ENCODE measurements at places on chromosomes 5 and 9. TPM values are rescaled to one million over a fixed set of nuclear protein-coding genes. Genes with fewer than 3 reads are reported as not detected.

- H3K4me1 ChIP-seq: no peaks in the 10 kb centered on the region
- H3K27ac ChIP-seq: no peak overlapping the region
- H3K27me3 ChIP-seq: peaks cover 24% of the 10 kb centered on the region
- DNase-seq: no peak
These were observed 136.6 kb upstream of the TBCA start for GRCh38 chr5:77912721-77913120.

- peaks cover 3% of the 10 kb centered on the region for H3K27me3 ChIP-seq
- no peak overlapping the region for H3K4me3 ChIP-seq
- H3K27ac ChIP-seq: no peak overlapping the region
- DNase-seq: no peak
These were observed 87.6 kb downstream of the ANKRD55 start for GRCh38 chr5:56145511-56145910.

- peaks cover 24% of the 10 kb centered on the region for H3K4me1 ChIP-seq
- DNase-seq: no peak
These were observed 124.7 kb upstream of the VLDLR start for GRCh38 chr9:2496934-2497333.

DNA sequence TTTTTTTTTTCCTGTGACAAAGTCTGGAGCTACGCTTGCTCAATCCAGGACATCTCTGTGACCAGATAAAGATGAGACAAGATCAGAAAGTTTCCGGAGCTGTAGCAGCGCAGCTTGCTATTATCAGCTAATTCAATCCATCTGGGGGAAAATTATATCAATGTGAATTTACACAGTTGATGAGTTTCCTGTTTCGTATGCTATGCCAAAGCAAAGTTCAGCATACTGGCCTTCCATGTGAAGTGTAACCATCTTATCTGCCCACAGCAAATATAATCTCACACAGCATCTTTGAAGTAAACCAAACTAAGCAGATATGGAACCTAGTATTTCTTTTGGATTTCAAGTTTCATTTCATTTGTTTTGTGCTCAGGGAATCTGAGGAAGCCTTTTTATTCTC lies 1767.7 kb downstream of the EFNA5 start:
- H3K27me3 ChIP-seq: no peaks in the 10 kb centered on the region
- H3K27ac ChIP-seq: no peak overlapping the region
- no peak for DNase-seq
- H3K36me3 ChIP-seq: no peaks in the 10 kb centered on the region

- H3K27ac ChIP-seq: no peak overlapping the region
- H3K4me3 ChIP-seq: no peak overlapping the region
- peaks cover 56% of the 10 kb centered on the region for H3K36me3 ChIP-seq
- H3K27me3 ChIP-seq: peaks cover 9% of the 10 kb centered on the region
These were observed 40.2 kb upstream of the EXOC3 start for GRCh38 chr5:402615-403359.

DNA sequence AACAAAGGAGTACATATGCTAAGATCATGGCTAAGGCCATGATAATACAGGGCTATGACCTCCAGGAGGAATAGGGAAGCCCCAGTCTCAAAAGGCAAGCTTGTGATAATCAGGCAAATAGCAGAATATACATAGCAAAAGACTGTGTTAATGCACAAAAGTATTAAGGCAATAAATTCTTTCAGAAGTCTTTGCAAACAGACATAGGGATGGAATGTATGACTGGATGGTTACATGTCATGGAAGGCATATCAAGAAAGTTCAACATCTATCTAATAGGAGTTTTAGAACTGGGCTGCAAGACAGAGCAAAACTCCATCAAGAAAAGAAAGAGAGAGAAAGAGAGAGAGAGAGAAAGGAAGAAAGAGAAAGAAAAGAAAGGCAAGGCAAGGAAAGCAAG lies 264.5 kb upstream of the CDH6 start:
- DNase-seq: no peak
- no peaks in the 10 kb centered on the region for H3K27me3 ChIP-seq
- no peaks in the 10 kb centered on the region for H3K36me3 ChIP-seq
- H3K27ac ChIP-seq: no peak overlapping the region

DNA sequence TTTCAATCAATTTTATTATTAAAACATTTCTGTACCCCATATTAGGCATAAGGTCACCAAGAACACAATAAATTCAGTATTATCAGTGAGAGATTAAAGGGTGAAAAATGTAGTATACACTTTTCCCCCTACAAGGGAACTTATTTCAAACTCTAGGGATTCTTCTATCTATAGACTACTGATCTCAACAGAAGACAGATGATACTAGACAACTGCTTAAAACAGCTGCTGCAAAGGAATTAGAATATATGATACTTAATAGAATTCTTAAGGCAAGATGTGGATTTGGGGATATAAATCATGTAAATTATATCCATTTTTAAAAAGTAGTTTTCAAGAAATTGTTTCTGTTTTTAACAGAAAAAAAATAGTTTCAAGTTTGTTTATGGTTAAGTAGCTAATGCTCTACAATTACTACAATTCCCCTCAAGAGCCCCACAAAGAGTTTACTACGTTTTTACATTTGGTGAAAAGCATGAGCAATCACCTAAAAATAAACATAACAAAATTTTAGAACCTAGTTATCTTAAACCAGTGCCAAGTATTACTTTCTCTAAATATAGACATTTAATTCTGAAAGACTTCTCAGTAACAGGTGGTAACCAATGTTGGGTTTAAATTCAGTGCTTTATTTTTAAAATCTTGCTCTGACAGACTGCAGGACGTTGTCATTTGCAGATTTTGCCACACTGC lies 6.0 kb downstream of the KIF24 start:
- H3K36me3 ChIP-seq: no peaks in the 10 kb centered on the region
- no peak overlapping the region for H3K4me3 ChIP-seq
- H3K27me3 ChIP-seq: no peaks in the 10 kb centered on the region
- peaks cover 45% of the 10 kb centered on the region for H3K4me1 ChIP-seq
- H3K27ac ChIP-seq: no peak overlapping the region

GRCh38 chr5:134439210-134439654 lies 27.6 kb upstream of the CDKN2AIPNL start:
- DNase-seq: peak; percentile 92
- H3K27me3 ChIP-seq: no peaks in the 10 kb centered on the region
- H3K36me3 ChIP-seq: no peaks in the 10 kb centered on the region
- H3K4me1 ChIP-seq: peaks cover 64% of the 10 kb centered on the region
- peak overlapping the region; percentile 98 for H3K27ac ChIP-seq

DNA sequence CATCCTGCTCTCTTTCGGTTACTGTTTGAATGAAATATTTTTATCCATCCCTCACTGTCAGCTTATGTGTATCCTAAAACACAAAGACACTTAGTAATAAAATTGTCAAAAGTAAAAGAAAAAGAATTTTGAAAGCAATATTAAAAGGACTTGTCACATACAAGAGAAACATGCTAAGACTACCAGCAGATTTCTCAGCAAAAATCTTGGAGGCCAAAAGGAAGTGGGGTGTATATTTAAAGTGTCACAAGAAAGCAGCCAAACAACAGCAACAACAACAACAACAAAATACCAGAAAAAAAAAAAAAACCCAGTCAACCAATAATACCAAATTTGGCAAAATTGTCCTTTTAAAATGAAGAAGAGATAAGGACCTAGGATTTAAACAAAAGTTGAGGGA lies 678.7 kb upstream of the TYRP1 start:
- no peaks in the 10 kb centered on the region for H3K27me3 ChIP-seq
- H3K36me3 ChIP-seq: peaks cover 13% of the 10 kb centered on the region
- H3K27ac ChIP-seq: no peak overlapping the region
- H3K4me1 ChIP-seq: no peaks in the 10 kb centered on the region
- no peak overlapping the region for H3K4me3 ChIP-seq

DNA sequence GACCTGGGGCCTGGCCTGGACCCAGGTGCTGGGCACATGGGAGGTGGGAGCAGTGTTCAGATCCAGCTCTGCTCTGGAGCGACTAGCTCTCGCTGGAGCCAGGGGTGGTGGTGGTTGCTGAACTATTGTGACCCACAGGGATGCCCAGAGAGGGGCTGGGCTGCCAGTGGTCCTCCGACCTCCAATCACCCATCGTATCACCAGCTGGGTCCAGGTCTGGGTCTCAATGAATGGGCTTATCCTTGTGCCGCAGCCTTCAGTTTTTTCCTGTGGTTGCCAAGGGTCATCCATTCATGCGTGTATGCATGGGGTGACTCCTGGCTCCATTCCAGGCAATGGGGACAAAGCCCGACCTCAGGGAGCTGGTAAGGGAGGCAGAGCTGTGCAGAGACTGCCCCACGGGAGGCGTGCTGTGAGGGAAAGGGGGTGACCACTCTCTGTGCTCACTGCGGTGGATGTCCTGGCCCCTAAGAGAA lies 68.6 kb upstream of the RNF130 start:
- H3K4me3 ChIP-seq: no peak overlapping the region
- no peaks in the 10 kb centered on the region for H3K36me3 ChIP-seq
- H3K27ac ChIP-seq: no peak overlapping the region
- peaks cover 10% of the 10 kb centered on the region for H3K27me3 ChIP-seq
- DNase-seq: no peak

- H3K27ac ChIP-seq: no peak overlapping the region
- H3K4me1 ChIP-seq: no peaks in the 10 kb centered on the region
- H3K36me3 ChIP-seq: no peaks in the 10 kb centered on the region
- DNase-seq: no peak
These were observed 631.4 kb upstream of the DMAC1 start for GRCh38 chr9:8430945-8431344.

GRCh38 chr5:94268226-94268625 lies 350.2 kb downstream of the KIAA0825 start:
- H3K27me3 ChIP-seq: no peaks in the 10 kb centered on the region
- peaks cover 5% of the 10 kb centered on the region for H3K36me3 ChIP-seq
- H3K4me1 ChIP-seq: no peaks in the 10 kb centered on the region
- no peak overlapping the region for H3K27ac ChIP-seq

DNA sequence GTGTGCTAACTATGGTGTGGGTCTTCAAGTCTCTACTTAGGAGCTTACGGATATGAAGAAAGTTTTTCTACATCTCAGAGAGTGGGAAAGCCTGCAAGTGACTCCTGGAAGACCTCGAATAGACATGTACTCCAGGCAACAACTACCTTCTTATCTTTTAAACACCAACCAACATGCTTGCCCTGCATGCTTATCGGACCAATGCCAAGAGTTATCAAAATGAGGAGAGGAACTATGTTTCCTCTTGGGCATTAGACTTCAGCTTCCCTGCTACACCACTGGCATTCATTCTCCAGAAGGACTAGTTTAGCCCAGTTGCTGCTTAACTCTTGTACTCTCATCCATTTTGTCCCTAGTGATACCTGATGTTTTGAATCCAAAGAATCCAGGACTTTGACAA lies 74.7 kb upstream of the MAN2A1 start:
- H3K4me1 ChIP-seq: no peaks in the 10 kb centered on the region
- H3K36me3 ChIP-seq: no peaks in the 10 kb centered on the region
- no peak overlapping the region for H3K4me3 ChIP-seq
- H3K27me3 ChIP-seq: no peaks in the 10 kb centered on the region

DNA sequence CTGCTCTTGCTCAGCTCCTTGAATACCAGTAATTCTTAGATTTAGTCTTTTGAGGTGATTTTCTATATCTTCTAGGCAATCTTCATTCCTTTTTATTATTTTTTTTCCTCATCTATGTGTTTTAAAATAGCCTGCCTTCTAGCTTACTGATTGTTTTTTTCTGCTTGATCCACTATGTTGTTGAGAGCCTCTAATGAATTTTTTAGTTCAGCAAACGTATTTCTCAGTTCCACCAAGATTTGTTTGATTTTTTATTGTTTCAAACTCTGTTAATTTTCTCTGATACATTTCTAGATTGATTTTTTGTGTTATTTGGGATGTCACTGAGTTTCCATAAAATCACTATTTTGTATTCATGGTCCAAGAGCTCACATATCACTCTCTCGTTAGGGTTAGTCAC lies 9.5 kb downstream of the POLK start:
- H3K4me3 ChIP-seq: no peak overlapping the region
- H3K4me1 ChIP-seq: peaks cover 79% of the 10 kb centered on the region
- DNase-seq: no peak
- no peak overlapping the region for H3K27ac ChIP-seq
- H3K36me3 ChIP-seq: peaks cover 33% of the 10 kb centered on the region

DNA sequence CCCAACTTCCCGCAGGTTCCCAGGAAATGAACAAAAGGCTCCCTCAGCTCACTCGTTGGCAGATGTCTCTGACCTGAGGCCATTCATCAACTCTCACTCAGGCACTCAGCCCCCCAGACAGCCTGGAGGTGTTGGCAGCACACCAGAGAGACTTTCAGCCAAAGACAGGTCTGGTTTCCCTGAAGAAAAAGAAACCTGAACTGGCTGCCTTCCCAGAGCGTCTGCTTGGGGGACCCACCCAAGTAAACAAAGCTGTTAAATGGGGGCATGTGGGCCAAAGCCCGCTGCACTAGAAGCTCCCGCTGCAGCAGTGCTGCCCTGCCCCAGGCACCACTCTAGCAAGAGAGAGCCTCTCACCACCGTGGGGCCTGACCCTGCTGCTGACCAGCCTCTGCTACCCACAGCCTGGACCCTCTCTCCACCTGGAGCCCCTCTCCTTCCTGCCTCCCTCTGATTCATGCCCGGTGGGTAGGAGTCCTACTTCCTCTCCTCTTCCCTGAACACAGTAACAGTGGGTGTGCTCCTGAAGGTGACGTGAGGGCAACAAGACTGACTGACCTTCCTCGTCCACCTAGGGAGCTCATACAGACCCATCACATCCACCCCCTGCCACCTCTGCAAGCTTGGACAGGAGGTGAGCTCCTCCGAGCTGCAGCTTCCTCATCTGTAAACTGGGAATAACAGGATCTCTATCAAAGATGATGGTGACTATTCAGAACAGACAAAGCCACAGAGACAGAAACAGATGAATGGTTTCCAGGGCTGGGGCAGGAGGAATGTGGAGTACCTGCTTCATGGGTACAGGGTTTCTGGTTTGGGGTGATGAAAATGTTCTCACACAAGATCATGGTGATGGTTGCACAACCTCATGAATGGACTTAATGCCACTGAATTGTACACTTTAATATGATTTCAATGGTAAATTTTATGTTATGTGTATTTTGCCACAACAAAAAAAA lies 31.0 kb upstream of the GABRP start:
- H3K27ac ChIP-seq: no peak overlapping the region
- H3K36me3 ChIP-seq: no peaks in the 10 kb centered on the region
- no peak for DNase-seq
- H3K4me1 ChIP-seq: peaks cover 7% of the 10 kb centered on the region
- H3K4me3 ChIP-seq: no peak overlapping the region

The ADGRV1 gene
- not detected for total RNA-seq

The CDH9 gene
- total RNA-seq: not detected

The ADAMTSL1 gene
- 49.4 TPM for total RNA-seq

The RAD23B gene
- 202 TPM for total RNA-seq

The STOML2 gene
- 142 TPM for total RNA-seq

The RABEPK gene
- 34.4 TPM for total RNA-seq

The FAM200C gene
- total RNA-seq: 2.5 TPM

The PRUNE2 gene
- 0.05 TPM for total RNA-seq
